Activated CD8-positive, alpha-beta memory T cell treated with anti-CD3 and anti-CD28 coated beads, Interleukin-2, amount 50 U/mL, for 4 hours (primary cell): ENCODE measurements at places on chromosomes 1 and 21.

DNA sequence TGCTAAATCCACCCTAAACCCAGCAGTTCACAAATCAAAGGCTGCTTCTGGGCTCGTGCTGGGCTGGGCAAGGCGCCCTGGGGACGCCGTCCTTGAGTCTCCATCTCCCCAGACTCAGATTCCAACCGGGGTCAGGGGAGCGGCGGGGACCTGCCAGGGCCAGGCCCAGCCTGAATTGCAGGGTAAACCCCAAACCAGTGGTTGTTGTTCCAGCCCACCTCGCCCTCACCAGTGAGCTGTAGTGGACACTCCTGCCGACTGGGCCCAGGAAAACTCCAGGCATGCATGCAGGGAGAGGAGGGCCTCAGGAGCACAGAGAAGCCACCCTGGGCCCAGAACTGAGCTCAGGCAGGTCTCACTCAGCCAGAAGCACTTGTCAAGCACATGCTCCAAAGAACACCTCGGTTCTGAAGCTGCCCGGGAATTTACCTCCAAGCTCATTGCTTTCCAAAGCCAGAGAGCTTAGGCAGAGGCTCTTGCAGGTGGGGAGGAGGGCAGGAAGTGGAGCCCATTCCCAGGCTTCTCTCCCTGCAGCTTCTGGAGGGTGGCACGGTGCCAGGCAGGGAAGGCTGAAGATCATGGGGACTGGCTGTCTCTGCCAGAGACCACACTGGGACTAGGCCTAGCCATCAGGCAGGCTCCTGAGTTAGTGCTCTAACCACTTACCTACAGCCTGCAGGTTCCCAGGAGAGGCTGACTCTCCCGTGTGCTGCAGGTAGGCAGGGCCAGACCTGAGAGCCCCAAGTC lies 437.0 kb downstream of the MATN1 start:
- no peak for DNase-seq

DNA sequence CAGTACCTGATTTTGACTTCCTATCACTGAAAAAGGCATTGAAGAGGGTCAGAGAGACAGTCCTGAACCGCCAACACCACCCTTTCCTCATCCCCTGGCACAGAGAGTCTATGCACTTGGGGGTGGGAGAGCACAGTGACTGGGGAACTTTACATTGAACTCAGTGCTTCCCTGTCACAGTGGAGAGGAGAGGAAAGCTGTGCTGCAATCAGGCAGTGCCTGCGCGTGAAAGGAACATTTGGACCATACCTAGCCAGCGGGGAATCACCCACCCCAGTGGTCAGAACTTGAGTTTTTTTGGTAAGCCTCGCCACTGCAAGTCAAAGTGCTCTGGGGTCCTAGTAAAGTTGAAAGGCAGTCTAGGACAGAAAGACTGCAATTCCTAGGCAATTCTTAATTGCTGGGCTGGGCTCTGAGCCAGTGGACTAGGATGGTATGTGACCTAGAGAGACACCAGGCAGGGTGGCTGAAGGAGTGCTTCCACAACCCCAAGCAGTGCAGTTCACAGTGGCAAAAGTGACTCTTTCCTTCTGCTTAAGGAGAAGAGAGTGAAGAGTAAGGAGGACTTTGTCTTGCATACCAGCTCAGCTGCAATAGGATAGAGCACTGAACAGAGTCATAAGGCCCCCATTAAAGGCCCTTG lies 9.4 kb upstream of the HENMT1 start:
- DNase-seq, result no peak

- DNase-seq, result no peak
These were observed 27.2 kb downstream of the FABP3 start for GRCh38 chr1:31345635-31346034.

DNA sequence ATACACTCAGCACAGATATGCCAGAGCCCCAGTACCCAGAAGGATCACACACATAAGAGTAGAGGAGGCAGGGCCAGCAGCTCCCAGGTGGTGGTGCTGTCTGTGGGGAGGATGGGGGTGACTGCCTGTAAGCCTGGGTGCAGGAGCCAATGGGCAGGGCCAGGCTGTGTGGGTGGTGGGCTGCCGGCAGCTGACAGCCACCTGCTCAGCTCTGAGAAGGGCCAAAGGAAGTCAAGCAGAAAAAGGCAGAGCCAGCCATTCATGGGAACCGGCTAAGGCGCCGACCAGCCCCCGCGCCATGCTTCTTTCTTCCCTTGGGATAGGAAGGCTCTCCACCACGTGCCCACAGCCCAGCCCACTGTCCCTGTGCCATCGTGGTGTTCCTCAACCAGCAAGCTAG lies 14.1 kb downstream of the PIK3C2B start:
- DNase-seq, result no peak

DNA sequence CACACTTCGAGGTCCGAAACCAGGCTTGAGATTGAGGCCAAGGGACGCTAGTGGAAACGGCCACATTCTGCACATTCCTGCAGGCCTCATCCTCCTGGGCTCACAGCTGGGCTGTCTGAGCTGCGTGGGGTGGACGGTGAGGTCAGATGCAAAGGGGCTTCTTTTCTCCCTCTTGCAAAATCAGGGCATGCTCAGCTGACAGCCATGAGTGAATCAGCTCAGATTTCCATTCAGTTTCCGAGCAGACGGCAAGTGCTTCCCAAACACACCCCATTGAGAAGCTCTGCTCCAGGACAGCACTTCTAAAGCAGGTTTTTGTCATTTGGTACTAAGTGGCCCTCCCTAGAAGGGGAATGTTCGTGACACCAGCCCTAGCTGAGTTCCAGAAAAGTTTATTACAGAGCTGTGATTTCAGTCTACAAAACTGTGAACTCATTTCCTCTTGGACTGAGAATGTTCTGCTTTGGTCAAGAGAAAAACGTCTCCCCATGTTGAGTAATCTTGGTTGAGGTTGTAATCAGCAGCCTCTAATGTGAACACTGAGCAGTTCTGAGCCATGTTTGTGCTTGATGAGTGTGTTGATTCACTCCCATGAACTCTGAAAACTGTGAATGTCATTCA lies 10.0 kb downstream of the PDPN start:
- DNase-seq, result no peak

GRCh38 chr21:26025536-26026512 lies 144.7 kb downstream of the APP start:
- no peak for DNase-seq

DNA sequence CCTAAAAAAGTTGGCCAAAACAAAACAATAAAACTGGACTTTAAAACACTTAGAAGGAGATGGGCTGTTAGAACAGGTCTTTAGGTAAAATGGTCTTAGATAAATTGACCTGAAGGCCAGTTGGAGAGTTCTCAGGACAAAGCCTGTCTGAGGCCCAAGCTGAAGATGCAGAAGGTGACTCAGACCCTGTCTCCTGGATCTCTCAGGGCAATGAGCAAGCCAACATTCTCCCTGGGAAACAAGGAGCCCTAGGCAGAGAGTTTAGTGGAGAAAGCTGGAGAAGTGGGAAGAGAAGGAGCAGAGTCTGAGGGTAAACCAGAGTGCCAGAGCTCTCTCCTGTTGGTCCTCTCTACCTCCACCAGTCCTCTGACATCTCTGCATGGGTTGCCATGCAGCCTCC lies 70.1 kb downstream of the FCRL5 start:
- DNase-seq, result no peak

DNA sequence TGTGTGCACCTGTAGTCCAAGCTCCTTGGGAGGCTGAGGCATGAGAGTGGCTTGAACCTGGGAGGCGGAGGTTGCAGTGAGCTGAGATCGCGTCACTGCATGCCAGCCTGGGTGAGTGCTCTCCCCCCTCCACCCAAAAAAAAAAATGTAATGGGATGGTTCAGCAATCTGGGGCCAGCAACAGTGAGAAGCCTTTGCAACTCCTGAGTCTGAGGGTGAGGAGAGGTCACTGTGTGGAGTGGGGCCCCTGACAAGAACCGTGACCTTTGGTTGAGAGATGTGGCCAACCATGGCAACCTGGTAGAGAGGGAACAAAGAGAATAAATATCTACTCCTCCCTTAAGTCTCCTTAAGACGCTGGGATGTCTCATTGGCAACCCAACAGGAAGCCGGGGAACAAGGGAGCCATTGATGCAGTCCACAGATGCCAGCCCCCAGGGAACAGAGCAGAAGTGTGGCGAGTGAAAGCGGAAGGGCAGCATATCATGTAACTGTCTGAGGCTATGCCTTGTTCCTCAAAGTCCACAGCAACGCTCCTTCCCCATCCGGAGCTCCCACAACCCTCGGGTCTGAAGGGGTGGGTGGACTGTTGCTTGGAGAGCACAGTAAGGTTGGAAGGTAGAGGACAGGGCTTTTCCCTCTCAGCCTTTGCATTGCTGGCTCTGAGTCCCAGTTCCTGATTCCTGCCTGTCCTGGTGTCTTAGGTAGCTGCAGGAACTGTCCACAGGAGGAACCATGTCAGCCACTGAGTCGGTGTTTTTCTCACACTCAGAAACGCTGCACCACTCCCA lies 8.3 kb downstream of the TRNP1 start:
- DNase-seq, result no peak

DNA sequence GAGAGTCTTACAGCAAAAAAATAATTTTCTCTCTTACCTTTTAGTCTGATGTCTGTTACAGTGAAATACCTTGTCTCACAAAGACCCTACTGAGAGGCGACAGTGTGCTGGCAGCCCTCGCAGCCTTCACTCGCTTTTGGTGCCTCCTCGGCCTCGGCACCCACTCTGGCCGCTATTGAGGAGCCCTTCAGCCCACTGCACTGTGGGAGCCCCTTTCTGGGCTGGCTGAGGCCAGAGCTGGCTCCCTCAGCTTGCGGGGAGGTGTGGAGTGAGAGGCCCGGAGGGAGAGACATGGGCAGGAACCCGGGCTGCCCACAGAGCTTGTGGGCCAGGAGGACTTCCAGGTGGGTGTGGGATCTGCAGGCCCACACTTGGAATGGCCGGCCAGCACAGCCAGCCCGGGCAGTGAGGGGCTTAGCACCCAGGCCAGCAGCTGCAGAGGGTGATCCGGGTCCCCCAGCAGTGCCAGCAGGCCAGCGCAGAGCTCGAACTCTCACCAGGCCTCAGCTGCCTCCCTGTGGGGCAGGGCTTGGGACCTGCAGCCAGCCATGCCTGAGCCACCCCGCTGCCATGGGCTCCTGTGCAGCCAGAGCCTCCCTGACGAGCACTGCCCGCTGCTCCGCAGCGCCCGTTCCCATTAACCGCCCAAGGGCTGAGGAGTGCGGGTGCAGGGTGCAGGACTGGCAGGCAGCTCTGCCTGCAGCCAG lies 10.8 kb upstream of the CFHR1 start:
- no peak for DNase-seq

DNA sequence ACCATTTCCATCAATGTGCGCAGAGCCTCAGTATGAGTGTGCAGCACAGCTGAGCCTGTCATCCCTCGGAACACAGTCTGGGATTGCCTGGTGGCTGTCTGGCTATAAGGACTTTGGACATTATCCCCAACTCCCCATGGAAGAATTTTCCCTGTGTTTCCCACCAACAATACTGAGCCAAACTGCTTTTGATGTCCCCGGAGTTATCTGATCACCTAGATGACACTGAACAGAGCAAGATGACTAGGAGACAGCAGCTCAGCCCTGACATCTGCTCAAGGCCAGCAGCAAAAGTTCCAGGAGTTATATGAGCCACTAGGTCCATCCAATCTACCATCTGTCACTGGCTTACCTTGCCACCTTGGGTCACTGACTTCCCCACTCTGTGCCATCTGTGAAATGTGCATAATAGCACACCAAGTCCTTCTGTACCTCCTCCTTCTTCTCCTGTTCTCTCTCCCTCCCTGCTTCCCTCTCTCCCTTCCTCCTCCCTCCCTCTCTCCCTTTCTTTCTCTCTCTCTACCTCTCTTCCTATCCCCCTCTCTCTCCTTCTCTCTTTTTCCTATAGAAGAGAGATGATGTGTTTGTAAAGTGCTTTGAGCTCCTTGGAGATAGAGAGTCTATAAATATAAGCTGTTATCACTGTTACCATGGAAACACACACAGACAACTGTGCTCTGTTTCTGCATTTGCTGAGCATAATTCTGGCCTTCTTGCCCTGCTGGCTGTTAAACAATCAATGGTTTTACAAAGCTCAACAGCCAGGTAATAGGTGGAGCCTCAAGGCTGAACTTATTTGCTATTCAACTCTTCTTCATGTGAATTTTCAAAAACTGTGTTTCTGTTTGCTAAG lies 19.7 kb upstream of the ATP1B1 start:
- DNase-seq, result no peak

GRCh38 chr1:245915406-245915805 lies 591.7 kb downstream of the SMYD3 start:
- no peak for DNase-seq

- no peak for DNase-seq
These were observed 33.2 kb downstream of the WNT3A start for GRCh38 chr1:228039986-228040385.

DNA sequence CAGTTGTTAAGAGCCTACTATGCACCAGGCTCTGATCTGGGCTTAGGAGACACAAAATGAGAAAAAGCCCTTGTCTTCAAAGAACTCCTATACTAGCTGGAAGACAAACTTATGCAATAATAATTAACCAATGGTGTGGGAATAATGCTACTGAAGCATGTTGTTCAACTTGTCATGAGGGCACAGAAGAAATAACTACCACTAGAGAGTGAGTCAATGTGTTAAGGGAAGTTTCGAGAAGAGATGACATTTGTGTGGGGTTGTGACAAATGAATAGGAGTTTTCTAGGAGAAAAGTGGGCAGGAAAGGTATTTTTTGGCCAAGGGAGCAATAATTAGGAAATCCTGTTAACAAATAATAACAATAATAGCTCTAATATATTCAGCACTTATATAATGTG lies 205.0 kb downstream of the PDE4B start:
- no peak for DNase-seq

DNA sequence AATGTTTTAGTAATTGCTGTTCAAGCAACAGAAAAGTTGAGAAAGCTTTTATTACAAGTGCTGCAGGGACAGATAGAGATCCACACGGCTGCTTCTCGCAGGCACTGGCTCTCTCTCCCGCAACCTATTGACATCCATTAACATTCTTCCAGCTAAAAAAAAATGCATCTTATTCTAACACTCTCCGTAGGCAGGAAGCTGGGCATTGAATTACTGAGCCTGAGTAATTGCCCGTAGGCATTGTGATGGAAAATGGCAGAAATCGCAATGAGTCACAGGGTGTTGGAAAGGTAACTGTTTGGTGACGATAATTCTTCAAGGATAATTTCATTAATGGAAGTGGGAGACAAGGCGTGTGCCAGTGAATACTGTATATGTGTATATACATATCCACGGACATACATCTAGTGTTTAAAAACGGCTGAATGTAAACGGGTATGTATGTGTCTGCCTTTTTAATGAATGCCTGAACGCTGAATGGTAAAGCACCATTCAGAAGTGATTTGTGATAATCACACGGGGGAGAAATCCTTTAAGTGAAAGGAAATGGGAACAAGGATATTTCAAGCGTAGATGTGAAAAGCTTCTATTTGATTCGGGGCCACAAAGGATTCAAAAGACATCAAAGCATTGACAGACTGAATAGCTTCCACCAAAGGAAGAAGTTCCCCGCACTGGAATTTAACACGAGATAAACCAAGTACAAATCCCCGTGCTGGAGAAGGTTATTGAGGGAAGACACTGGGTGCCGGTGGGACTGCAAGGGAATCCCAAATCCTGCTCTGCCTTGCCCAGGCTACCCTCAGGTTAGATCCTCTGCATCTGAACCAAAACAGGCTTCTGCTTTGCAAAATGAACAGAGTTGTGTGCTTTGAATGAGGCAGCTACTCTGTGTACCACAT lies 567.2 kb downstream of the NPHP4 start:
- no peak for DNase-seq

- DNase-seq, result no peak
These were observed 417 bp upstream of the GFI1 start for GRCh38 chr1:92487078-92487605.

GRCh38 chr1:203450479-203451149 lies 25.0 kb upstream of the PRELP start:
- DNase-seq, result no peak
